GM12864 (cell line): ENCODE measurements at places on chromosomes 11 and 22.

GRCh38 chr22:42303396-42304323, 33.2 kb upstream of the TCF20 start:
- DNase-seq, result no peak

- DNase-seq, result no peak
Measured at GRCh38 chr11:67266449-67267187, at the start of gene GRK2. GRK2 (plus strand) TSS chr11:67266473; CDS start chr11:67266700, 227 bp downstream.

- no peak for DNase-seq
Measured at GRCh38 chr11:82216927-82217570, 516.6 kb downstream of the FAM181B start.

DNA sequence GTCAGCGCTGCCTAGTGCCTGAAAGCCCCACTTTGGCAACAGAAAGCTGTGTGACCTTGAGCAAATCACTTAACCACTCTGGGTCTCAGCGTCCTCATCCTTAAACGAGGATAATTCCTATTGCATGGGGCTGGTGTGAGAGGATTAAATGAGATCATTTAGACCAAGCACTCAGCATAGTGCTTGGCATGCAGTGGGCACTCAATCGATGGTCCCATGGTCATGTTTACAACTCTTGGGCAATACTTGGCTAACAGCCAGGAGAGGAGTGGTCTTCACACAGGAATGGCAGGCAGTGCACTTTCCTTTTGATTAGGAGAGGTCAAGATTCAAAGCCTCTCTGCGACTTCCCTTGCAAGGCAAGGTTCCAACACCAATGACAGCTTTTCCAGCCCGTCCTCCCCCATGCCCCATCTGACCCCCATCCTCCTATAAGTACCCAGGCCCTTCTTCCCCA, 14.1 kb downstream of the TNKS1BP1 start:
- no peak for DNase-seq
